ENCODE measurements at places on chromosomes 4 and X.

DNA sequence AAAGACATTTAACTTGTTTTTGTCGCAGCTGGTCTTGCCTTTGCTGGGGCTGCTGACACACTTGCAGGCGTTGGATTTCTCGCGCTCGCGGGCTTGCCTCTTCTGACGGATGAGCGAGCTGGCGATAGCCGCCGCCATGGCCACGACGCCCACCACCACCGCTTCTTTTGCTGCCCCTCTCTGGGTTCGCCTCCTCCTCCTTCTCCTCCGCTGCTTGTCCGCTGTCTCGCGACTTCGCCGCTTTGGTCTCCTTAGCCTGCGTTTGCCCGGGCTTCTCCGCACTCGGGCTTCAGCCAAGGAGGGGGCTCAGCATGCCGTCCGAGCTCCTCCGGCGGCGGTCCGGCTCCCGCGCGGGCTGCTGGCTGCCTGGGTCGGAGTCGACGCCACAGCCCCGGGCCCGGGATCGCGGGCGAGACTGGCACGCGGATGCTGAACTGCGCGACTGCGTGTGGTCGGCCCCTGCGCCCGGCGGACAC is 613 bp downstream of the FGF13 start:
- DNase-seq = no peak

DNA sequence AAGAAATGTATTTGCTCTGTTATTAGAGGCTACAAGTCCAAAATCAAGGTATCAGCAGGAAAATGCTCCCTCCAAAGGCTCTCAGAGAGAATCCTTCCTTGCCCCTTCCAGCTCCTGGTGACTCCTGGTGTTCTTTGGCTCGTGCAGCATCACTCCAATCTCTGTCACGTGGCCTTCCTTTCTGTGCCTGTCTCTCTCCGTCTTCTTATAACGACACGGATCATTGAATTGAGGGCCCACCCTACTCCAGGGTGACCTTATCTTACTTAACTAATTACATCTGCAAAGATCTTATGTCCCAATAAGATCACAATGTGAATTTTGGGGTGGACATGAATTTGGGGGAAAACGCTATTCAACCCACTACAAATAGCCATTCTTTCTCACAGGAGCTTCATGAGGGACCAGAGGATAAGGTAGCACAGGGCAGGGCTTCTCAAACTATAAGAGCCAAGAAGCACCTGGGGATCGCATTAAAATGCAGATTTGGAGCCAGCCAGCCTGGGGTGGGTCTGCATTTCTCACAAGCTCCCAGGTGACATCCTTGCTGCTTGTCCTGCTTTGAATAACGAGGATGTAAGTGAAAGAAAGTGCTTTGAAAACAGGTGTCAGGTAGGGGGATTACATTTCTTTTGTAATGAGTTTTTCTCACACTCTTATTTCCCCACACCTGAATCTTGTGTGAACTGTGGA is 41.9 kb upstream of the APLN start:
- no peak for DNase-seq

DNA sequence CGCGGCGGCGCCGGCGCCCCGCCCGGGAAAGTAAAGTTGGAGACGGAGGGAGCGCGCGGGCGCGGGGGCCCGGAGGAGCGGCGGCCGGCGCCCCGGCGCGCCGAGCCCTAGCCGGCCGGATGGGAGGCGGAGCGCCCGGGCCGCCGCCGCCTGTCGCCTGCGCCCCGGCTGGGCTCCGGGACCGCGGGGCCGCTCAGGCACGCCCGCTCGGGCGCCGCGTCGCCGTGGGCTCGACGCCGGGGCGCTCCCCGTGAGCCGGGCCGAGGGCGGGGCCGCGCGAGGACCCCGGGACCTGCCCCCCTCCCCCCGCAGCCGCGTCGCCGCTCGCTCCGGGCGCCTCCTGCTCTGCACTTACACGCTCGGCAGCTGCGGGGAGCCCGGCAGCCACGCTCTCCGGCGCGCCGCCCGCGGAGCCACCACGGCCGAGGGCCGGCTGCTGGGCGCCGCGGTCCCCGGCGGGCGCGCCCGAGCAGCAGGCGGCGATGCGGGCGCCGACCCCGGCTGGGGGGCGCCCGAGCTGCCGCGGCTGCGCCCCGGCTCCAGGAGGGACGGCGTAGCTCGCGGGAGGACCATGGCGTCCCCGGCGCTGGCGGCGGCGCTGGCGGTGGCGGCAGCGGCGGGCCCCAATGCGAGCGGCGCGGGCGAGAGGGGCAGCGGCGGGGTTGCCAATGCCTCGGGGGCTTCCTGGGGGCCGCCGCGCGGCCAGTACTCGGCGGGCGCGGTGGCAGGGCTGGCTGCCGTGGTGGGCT is at the start of gene ADRA2C:
Gene ADRA2C, plus strand, starts transcription at position 350 of the 749 bp plus-strand sequence. Its CDS starts 222 bp downstream, at position 572.
- DNase-seq = no peak

- DNase-seq = no peak
These were observed 4.2 kb downstream of the GSTCD start for GRCh38 chr4:105712766-105713165.

GRCh38 chr4:15778289-15779241 is at the start of gene CD38:
TSS of gene CD38 (plus strand) at chr4:15778328. CDS start at chr4:15778415, 87 bp downstream.
- no peak for DNase-seq

GRCh38 chr4:124936427-124936826 is 223.9 kb upstream of the ANKRD50 start:
- no peak for DNase-seq

DNA sequence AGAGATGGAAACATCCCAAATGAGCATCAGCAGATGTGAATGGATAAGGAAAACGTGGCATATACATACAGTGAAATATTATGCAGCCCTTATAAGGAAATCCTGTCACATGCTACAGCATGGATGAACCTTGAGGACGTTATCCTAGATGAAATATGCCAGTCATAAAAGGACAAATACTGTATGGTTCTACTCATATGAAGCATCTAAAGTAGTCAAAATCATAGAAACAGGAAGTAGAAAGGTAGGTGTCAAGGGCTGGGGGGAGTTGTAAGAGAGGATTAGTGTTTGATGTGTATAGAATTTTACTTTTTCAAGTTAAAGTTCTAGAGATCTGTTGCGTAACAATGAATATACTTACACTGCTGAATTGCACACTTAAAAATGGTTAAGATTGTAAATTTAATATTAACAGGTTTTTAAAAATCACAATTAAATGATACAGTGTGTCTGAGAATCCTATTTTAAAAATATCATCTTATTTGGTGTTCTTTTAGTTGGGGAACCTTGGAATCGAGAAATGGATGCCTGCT is 58.5 kb downstream of the KDM6A start:
- DNase-seq = no peak
